CD4-positive, alpha-beta memory T cell (primary cell): ENCODE measurements at places on chromosomes 5 and 9.

DNA sequence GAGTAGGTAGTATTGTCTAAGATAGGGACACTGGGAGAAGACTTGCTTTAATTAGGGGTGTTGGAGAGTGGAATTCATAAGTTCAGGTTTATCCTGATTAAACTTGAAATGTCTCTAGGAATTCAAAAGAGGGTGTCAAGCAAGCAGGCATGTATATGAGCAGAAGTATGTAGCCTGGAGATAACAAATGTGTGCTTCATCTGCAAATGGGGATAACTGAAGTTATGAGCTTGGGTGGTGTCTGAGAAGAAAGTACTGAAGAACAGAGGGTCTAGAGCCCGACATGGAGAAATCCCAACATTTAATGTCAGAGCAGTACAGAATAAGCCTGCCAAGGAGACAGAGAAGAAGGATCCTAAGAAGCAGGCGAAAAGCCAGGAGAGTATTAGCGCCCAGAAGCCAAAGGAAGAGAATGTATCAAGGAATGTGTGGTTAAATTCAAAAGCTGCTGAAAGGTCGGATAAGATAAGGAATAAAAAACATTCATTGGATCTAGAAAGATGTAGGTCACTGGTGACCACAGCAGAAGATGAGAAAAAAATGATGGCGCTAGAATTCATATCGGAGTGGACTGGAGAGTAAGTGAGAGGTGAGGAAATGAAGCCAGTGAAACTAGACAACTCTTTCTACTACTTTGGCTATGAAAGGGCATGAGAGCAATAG is 401.5 kb upstream of the PIK3R1 start:
- no peak for DNase-seq

GRCh38 chr5:573976-574375 is 38.2 kb upstream of the CEP72 start:
- DNase-seq: no peak

DNA sequence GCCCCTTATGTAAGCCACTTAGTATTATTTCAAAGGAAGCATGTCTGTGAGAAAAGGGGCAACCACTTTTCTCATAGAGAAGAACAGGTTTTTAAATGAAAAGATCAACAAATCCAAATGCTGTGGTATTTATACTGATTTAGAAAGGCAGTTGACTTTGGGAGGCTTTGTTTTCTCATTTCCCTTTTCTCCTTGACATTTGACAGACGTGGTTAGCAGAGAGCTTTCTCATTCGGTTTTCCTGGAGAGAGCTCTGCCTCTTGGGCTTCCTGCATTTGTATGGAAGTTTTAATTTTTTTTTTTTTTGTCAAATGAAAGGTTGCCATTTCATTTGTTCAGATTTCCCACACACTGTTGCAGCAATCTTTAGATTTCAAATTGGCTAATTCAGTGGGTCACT is 62.5 kb downstream of the EXOSC2 start:
- DNase-seq: no peak

DNA sequence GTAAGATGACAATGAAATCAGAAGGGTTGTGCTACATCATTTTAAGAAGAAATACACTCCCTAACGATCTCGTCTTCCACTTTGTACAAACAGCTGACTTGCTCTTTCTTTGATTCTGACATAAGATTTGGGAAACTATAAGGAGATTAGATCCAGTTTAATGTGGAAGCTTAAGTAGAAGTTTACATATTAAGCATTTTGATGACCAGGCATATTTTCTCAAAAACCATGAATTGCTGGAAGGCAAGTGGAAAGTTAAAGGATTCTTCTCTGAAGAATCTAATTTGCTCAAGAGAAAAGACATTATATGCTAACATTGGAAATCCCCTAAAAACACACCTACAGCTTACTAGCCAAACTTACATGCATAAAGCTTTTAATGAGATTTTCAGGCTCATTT is 531.9 kb upstream of the PTPRD start:
- no peak for DNase-seq
